Vagina (tissue), 2 donors: ENCODE measurements at places on chromosomes 4 and X. TPM values are rescaled to one million over a fixed set of nuclear protein-coding genes. Genes with fewer than 3 reads are reported as not detected.

The FRMPD3 gene
- total RNA-seq = 0.74 TPM

The TMEM144 gene
- 5.6 TPM for total RNA-seq

The MTNR1A gene
- total RNA-seq = not detected

The MGAT4D gene
- total RNA-seq = not detected

The CSAG1 gene
- total RNA-seq = not detected

The RPS3A gene
- total RNA-seq = 2,695 TPM

The ELF4 gene
- total RNA-seq = 14.7 TPM

The AADAT gene
- total RNA-seq = 3.7 TPM

The IRS4 gene
- 0.74 TPM for total RNA-seq

The SNX25 gene
- 13.0 TPM for total RNA-seq

The CNKSR2 gene
- total RNA-seq = 4.2 TPM

The NR3C2 gene
- total RNA-seq = 9.6 TPM

The CLCN4 gene
- total RNA-seq = 1.2 TPM

The DIPK2B gene
- 22.1 TPM for total RNA-seq

The TLR8 gene
- total RNA-seq = 0.25 TPM

The GLUD2 gene
- total RNA-seq = 0.98 TPM
